ENCODE measurements at places on chromosomes 2 and 18. TPM values are rescaled to one million over a fixed set of nuclear protein-coding genes. Genes with fewer than 3 reads are reported as not detected.

DNA sequence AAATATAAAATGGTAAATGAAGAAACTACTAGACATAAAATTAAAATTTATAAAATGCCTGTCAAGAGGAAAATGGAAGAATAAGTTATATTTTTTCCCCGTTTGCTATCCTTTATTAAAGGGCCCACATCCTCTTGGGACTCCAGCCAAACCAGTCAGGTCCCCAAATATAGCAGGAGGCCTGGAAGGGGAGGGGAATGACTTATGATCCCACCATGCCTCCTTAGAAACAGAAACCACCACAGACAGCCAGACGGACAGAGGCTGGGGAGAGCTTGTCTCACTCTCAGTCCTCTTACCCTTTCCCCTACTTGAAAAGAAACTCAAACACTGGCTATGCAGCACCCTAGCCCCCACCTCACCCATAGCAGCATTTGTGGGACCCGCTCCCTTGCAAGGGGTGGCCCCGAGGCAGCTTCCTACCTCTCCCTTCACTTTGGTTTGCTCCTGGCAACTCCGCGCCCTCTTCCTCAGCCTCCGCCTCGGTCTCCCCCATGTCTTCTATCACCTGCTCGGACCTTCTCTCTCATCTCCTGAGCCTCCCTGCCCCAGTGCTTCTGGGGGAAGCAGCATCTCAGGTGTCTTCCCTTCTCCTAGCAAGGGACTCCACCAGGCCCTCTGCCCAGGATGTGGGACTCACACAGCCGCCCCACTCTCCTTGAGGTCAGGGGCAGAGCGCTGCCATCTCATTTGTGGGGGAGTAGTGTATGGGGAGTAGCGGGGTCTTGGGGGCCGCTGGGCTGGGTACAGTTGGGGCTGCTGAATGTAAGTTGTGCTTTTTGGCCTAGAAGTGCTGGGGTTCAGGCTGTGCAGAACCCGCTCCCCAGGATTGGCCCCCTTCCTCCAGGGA, 37.4 kb upstream of the ANKRD62 start:
- no peak for DNase-seq

DNA sequence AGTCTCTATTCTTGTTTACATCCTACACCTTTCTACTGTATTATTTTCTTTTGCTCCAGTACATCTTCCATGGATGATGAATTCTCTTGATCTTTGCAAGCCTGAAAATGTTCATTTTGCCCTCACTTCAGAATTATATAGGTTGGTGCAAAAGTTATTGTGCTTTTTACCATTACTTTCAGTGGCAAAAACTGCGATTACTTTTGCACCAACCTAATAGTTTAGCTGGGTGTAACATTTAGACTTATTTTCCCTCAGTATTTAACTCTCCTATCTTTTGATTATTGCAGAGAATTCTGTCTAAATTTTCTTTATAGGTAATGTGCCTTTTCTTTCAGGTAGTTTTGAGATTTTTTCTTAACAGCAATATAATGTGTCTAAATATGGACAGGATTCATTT, 81.8 kb downstream of the SS18 start:
- no peak for DNase-seq

- DNase-seq, result no peak
Observed at GRCh38 chr2:170711774-170712652, 3.1 kb upstream of the SP5 start.

GRCh38 chr2:33205693-33206434, 259.1 kb downstream of the LTBP1 start:
- no peak for DNase-seq

DNA sequence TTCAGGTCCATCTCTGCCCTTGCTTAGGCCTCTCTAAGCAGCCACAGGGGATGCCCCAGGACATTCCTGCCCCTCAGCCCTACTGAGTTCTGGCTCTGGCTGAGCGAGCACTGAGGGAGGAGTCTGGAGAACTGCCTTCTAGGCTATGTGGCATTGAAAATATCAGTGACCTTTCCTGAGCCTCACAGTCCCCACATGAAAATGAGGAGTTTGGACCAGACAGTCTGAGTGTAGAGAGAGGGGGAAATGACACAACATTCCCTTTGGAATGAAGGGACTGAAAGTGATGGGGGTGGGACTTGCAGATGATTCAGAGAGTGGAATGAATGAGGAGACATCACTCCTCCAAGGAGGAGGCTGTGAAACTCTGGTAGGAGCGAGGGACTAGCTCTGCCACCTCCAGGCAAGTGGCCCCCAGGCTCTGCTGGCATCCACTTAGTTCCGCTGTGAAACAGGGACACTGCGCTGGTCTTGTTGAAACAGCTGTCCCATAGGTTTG, 8.0 kb downstream of the TNS1 start:
- DNase-seq, result no peak

DNA sequence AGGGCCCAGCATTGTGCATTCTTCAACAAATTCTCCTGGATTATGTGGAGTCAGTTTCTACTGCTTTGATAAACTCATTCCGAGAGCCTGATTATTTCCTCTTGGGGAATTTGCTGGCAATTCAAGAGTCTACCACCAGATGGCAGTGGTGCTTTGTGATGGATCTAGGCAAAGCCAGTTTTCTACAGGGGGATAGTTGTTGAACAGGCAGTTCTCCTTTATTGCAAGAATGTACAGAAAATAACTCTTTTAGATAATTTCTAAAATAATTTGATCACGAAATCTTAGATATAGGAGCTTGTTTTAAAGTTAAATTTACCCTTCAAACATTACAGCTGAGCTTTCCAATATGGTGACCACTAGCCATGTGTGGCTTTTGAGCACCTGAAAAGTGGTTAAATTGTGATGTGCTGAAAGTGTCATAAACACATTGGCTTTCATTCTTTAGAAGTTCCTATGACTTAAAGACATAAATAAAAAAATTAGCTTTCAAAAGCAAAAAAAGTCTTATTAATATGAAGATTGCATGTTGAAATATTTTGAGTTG, 66.7 kb upstream of the HAAO start:
- no peak for DNase-seq

GRCh38 chr2:133040170-133040569, 370.2 kb upstream of the LYPD1 start:
- DNase-seq, result no peak

DNA sequence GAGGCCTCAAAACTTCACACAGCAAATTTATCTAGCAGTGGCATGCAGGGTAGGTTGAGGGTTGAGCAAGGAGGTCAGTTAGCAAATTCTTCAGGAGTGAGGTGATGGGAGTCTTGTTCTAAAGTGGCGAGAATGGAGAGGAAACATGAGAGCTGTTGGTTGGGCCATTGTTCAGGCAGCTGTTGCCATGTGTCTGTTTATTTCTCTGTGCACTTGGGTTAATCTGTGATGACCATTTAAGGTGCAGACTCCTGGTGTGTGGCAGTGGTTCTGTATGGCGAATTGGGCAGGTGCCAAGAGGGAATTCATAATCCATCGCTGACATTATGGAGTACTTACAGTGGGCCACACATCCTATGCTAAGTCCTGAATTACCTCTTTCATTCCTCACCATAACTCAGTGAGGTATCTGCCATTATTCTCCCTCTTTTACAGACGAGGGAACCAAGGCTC, 30.4 kb downstream of the TMEM178A start:
- DNase-seq, result no peak

DNA sequence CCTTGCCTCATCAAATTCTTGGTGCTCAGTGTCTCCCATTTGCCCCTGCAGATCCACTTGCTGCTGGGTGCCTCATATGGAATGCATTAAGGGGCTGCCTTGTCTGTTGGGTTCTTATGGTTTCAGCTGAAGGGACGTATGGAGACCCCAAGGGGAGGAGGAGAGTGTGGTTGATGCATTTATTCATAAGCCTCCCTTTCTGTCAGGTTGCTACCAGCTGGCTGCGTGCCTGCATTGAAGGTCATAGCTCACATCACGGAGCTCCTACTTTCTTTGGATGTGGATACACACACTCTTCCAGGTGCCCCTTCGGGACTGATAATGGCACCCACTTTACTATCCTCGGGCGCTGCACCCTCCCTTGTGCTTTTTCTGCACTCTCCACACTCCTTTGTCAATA, 377.9 kb downstream of the SLC4A3 start:
- DNase-seq, result no peak

- no peak for DNase-seq
Observed at GRCh38 chr2:45852450-45853150, 201.1 kb downstream of the PRKCE start.

DNA sequence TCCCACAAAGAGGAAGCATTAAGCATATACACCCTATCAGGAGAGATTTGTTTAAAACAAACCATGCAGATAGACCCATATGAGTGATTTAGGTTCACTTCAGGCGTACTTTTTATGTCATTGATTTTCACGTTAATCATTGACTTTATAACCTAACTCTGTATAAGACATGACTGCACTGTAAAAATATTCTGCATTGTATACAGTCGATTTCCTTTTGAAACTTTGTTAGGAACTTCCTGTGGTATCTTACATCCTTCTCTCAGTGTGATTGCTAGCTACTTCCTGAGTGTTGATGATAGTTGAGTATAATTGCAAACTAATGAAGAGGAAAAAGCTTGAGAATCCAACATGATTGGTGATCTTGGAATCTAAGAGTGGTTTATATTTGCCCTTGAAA, 69.4 kb downstream of the XIRP2 start:
- DNase-seq, result no peak

DNA sequence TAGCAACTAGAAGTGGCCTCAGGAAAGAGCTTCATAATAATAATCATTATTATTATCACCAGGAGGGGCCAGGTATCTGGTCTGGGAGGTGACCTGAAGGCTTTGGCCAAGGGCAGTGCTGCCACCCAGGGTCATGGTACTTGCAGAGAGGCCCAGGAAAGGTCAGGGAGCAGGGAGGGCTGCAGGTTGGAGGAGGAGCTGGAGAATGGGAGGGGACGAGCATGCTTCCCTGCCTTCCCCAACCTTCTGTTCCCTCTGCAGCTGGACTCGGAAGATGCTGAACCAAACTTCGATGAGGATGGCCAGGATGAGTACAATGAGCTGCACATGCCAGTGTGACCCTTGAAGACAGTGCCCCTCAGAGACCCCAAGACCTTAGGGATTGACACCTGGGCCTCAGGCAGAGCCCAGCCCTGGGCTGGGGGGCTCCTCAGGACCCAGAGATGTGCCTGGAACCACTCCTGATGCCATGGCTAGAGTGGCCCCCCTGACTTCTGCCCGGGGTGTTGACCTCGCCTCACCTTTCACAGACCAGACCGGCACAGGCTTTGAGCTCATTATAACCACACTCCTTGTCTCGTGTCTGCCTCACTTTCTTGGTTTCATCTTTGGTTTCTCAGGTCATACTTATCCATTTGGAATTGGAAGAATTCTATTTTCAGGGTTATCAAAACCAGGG, 14.1 kb downstream of the SLC4A3 start:
- no peak for DNase-seq

GRCh38 chr2:27889774-27890145, 427 bp downstream of the RBKS start:
- DNase-seq, result no peak

GRCh38 chr2:64325477-64325851, 128.5 kb upstream of the LGALSL start:
- no peak for DNase-seq

Gene NAPG
- 29.1 TPM for total RNA-seq

Gene LAMA1
- total RNA-seq, result 1.4 TPM

Gene TXNDC2
- total RNA-seq, result 0.55 TPM

Gene SDC1
- total RNA-seq, result 148 TPM

Gene MC4R
- not detected for total RNA-seq

Gene CD8B2
- not detected for total RNA-seq

Measured in upper lobe of right lung (tissue), 1 donor.